Esophagus mucosa (tissue), 1 donor: ENCODE measurements at places on chromosomes 2 and 18. TPM values are rescaled to one million over a fixed set of nuclear protein-coding genes. Genes with fewer than 3 reads are reported as not detected.

Gene KIAA2012
- not detected for total RNA-seq

Gene PSMA8
- not detected for total RNA-seq

GRCh38 chr2:128305555-128306080 is 13.1 kb downstream of the HS6ST1 start:
- ATAC-seq, result peak; percentile 73

- ATAC-seq, result no peak
Observed at GRCh38 chr2:153349603-153350002, 129.0 kb downstream of the RPRM start.

DNA sequence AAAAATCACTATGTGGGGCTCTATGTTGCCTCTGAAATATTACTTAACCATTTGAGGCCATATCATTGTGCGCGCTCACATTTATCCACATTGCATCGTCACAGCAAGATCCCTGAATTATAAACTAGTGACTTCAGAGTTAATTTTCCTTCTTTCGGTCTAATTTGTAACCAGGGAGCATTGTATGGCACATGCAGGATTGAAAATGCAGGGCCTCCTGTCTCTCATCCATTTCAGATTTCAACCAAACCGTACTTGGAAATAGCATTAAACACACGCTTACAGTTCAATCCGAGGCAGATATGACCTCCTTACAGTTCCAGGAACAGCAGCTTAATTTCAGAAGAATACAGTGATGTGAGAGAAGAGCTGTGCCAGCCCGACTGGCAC is 532 bp downstream of the MYOM1 start:
- no peak for ATAC-seq

GRCh38 chr18:8162802-8163201 is 446.4 kb upstream of the RAB12 start:
- no peak for ATAC-seq
